ENCODE measurements at places on chromosomes 1 and 21.

DNA sequence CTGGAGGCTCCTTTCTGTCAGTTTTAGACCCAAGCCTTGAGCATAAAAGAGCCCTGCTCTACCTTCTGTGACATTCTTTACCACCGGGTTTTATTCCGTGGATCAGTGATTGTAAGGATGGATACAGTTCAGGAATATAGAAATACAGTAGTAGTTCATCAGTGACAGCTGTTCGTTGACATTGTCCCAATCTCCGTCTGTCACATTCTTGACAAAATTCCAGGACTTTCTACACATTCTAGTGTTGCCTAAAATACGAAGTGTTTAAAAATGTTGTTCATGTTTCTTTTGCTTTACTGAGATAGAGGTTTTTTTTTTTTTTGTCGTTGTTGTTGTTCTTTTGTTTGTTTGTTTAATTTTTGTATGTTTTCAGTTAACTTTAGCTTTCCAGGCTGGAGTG is 29.9 kb downstream of the MAP10 start:
- no peak for DNase-seq

- DNase-seq: no peak
Measured at GRCh38 chr1:202056644-202057334, 46.4 kb downstream of the ELF3 start.

GRCh38 chr1:159315381-159315780 is 13.2 kb downstream of the FCER1A start:
- DNase-seq: no peak

- no peak for DNase-seq
Measured at GRCh38 chr1:221712198-221712684, 29.6 kb downstream of the DUSP10 start.

DNA sequence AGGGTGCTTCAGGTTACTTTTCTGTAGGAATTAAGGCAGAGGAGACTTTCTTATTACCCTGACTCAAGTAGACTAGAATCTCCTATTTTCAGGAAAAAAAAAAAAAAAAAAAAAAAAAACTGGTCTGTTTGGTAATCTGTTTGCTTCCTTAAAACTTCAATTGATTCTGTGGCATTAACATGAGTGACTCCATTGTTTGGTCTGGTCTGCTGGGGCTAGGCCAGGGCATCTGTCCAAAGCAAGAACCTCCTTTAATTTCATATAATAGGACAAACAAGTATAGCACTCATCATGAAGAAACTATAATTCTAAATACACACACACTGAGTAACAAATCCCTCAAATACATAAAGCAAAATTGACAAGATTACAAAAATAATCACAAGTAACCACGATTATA is 32.9 kb upstream of the LRRC7 start:
- DNase-seq: no peak

DNA sequence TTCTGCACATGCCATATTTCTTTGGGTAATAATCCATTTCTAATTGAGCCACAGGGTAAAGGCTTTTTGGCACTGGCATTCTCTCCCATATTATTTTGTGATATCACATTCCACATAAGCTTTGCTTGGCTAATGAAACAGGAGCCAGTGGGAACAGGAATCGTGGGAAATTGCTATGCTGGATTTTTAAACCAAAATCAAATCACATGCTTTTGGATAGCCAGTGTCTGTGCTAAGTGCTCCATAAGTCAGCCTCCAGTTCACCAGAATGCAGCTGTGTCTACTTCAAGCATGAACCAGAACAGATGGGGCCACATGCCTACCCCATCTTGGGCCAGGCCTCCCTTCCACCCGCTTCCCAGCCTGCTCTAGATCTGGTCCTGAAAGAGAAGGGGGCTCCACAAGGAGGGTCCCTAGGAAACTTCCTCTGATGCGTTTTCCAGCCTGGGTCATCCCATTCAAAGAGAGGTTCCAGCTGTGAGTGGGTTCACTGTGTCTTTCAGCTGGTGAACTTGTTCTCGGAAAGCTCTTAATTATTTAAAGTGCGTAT is 131.2 kb upstream of the COA6 start:
- no peak for DNase-seq

DNA sequence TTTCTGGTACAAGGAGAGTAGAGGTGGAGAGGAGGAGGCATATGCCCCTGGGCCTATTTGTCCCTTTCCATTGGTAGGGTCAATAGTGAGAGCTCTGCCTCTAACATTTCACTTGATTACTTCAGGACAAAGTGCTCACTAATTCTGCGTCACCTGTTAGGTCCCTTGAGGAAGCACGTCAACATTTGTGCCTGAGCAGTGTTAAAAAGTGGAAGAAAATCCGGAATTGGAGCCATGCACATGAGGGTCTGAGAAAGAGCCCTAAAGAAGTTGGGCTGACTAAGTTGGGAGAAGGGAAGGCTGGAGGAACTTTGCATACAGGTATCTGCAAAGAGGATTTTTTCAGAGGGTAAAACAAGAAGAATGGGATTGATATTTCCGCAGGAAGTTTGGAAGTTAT is 1.9 kb downstream of the SLC25A44 start:
- DNase-seq: no peak

DNA sequence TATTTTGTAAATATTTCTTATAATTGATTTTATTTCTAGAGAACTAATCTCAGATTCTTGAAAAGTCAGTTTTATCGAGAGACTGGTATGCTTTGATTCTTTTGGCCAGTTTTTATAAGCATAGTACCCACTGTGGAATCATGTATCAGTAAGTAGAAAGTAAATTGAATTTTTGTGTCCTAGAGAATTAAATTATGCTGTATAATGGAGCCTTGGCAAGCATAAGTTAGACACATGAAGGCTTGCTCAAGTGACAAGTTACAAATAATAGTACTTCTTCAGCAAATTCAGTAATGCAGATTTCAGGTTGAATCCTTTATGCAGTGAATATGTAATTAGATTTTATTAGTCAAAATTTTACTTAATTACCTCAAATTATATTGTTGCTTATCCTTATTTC is 40.1 kb downstream of the ADGRL2 start:
- DNase-seq: no peak

DNA sequence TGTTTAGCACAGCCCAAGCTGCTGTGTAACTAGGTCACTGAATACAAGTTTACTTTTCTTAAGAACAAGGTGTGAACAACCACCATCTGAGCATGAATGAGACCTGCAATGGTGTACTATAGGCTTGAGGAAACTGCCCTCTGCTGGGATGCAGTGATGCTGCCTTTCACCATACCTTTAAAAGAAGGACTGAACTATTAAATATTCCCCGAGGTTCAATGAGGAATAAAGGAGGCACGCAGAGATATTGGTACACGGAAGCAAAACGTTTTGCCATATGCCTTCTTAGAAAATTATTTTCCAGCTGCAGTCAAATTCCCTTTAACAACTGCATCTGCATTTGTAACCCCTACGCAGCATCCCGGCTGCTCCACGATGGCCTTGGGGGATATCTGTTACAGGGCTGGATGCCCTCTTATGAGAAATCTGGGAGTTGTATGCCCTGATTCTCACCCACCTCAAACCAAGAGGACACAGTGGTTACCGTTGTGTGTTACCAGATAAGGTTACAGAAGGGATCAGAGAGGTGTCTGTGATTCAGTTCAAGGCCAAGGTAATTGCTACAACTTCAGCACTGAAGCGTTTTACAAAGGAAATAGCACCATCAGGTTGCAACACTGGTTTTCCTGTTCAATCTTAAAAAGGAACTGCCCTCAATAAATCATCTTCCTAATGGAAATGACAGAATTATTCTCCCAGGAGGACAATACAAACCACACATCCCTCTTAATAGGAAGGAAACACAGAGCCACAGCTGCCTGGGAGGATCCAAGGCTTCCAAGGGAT is 470.5 kb downstream of the LTN1 start:
- no peak for DNase-seq

- DNase-seq: no peak
Measured at GRCh38 chr1:28684937-28685336, 16.4 kb downstream of the GMEB1 start.

GRCh38 chr1:43293896-43294760 is 6.7 kb upstream of the TIE1 start:
- no peak for DNase-seq

DNA sequence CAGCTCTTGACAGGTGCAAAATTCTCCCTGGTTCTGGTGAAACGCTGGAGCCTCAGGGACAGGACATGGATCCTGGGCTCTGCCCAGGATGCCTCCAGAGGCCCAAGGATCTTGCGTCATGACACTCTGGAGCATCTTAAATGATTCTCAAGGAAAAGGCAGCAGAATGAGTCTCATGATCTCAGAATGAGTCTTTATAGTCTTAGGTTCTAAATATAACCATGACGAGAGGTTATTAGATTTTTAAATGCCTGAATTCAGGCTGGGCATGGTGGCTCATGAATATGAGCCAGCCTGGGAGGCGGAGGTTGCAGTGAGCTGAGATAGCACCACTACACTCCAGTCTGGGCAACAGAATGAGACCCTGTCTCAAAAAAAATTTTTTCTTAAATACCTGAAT is 55.5 kb downstream of the ECE1 start:
- no peak for DNase-seq

DNA sequence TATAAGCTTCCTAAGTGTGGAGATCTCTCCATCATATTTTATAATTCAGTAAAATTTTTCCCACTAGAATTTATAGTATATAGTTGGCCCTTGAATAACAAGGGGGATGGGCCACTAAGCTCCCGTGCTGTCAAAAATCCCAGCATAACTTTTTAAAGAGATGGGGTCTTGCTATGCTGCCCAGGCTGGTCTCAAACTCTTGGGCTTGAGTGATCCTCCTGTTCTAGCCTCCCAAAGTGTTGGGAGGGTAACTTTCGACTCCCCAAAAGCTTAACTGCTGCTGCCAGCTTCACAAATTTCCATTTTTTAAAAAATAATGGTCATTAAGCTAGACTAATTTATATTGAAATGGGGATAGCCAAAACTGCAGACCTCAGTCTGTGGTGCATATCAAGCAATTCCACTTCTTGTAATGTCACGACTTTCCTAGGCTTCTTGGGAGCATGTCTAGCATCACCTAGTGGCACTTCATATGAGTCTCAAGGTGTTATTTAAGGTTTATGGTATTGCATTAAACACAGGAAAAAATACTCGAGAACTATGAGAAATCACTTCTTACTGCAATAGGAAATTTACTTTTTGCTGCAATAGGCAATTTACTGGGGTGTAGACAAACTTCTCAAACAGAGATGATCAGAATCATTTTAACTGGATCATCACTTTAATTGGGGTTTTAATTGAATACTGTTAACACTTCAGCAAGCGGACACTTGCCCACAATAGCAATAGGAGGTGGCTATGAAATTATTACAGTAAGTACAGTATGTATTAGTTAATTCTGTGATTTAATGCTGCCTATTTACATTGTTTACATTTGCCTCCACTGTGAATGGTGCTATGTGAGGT is 19.3 kb upstream of the ACTA1 start:
- no peak for DNase-seq

GRCh38 chr1:97903626-97904025 is 17.2 kb downstream of the DPYD start:
- DNase-seq: no peak

- DNase-seq: no peak
Measured at GRCh38 chr1:64822621-64823020, 77.7 kb downstream of the RAVER2 start.

GRCh38 chr1:1928231-1929101 is 9.4 kb upstream of the TMEM52 start:
- DNase-seq: no peak

- DNase-seq: no peak
Measured at GRCh38 chr1:227428803-227429202, 110.5 kb upstream of the CDC42BPA start.

- DNase-seq: no peak
Measured at GRCh38 chr21:32073593-32073992, 200.8 kb downstream of the HUNK start.

DNA sequence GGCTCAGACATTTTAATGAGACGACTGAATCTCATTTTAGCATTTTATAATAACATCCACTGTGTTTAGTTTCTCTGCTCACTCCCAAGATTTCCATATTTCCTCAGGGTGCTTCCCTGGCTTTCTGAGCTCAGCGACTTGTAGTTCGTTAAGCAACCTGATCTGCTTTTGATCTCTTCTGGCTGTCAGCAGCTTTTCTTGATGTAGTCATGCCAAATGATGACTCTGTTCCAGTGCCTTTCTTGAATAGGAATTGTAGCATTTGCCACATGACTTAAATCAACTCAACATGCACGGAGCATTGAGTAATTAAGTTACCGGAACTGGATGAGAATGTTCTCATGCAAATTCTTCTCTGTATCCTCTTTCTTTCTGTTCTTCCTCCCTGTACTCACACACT is 246.1 kb downstream of the FMN2 start:
- peak; percentile 19 for DNase-seq

GRCh38 chr21:37402251-37402867 is 35.8 kb downstream of the DYRK1A start:
- no peak for DNase-seq

DNA sequence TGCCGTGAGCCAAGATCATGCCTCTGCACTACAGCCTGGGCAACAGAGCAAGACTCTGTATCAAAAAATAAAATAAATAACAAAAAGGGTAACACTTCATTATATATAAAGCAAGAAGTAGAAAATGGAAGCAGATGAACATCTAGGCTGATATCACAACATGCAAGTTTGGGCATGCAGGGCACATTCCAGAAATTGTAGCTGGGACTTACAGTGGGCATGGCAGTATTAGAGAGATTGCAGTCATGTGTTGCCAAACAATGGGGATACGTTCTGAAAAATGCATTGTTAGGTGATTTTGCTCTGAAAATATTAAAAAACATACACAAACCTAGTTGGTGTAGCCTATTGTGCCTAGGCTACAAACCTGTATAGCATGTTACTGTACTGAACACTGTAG is 441.0 kb upstream of the PRMT6 start:
- DNase-seq: no peak

GRCh38 chr1:230816018-230816417 is 52.3 kb downstream of the C1orf198 start:
- DNase-seq: no peak

- DNase-seq: no peak
Measured at GRCh38 chr1:26696654-26697430, 1.0 kb downstream of the ARID1A start.

GRCh38 chr1:32411261-32411660 is 17.0 kb upstream of the BSDC1 start:
- DNase-seq: no peak

DNA sequence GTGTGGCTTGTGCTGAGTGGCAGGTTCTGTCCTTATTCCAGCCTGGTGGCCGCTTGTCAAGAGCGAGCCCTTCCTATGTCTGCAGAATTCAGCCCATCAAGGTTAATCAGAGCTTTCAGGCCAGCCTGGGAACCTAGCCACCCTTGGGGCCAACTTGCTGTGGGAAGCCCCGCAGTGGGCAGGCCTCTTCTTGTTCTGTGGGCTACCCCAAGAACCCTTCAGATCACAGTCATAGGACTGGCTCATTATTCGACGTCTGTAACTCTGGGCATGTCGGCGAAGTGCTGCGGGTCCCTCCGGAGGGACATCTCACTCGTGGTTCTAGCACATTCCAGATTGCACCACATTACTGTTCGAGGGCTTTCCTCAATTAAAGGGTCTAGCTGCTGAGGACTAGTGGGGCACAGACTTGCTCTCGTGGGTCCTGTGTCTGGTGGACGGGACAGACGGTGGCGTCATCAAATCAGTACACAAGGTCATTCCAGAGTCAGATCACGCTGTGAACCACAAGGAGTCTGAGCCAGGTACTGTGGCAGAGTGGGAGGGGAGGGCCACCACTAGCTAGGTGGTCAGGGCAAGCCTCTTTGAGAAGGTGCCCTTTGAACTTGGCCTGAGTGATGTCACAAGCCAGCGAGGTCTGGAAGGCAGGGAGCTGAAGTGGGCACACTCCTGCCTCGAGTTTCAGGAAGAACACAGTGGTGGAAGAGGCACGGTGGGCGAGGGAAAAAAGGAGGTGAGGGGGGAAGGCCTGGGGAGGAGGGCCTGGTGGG is 20.3 kb upstream of the TNFRSF1B start:
- no peak for DNase-seq
